Nasal cavity respiratory epithelium epithelial cell of viscerocranial mucosa (primary cell): ENCODE measurements at places on chromosomes 3 and 15. TPM values are rescaled to one million over a fixed set of nuclear protein-coding genes. Genes with fewer than 3 reads are reported as not detected.

Gene SLC15A2
- total RNA-seq = 1.0 and 2.4 TPM in 2 replicates

Gene ZNF80
- not detected in 2 replicates for total RNA-seq

Gene POTEB3
- not detected in 2 replicates for total RNA-seq

Gene POPDC2
- 0.28 and 0.34 TPM in 2 replicates for total RNA-seq

Gene SCN11A
- under 0.01 TPM in 2 replicates for total RNA-seq

Gene PSTPIP1
- total RNA-seq = 0.36 and 0.68 TPM in 2 replicates

Gene LIPC
- total RNA-seq = not detected in 2 replicates
